ENCODE measurements at places on chromosomes 11 and 22. TPM values are rescaled to one million over a fixed set of nuclear protein-coding genes. Genes with fewer than 3 reads are reported as not detected.

The OR56A1 gene
- total RNA-seq = not detected

The POU2AF2 gene
- total RNA-seq = not detected

- no peak for DNase-seq
These were observed 936 bp downstream of the CECR2 start for GRCh38 chr22:17370026-17370765.

The GGT5 gene
- total RNA-seq = 238 TPM

GRCh38 chr11:75225794-75226193 is 14.8 kb upstream of the TPBGL start:
- DNase-seq = no peak

DNA sequence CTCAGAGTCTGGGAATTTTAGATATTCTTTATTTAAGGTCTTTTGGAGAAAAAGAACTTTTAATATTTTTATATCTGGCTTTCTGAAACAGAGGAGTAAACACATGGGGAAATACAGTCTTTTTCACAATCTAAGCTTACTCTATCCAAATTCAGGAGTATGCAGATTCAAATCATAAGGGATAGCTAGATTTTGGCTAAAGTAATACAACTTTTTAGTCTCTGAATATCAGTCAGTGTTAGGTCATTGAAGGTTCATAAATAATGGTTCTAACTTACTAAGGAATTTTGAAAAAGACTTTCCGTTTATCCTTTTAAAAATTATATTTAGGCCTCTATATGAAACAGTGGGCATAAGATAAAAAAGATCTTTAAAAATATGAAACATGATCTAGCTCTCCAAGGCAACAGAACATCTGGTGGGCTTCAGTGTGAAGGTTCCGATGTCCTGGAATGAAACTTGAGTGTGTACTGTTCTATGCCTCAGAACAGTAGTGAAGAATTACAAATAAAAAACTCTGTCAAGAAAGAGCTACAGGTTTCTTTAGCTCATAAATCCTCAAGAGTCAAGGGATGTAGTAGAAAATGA is 165.2 kb upstream of the PDGFD start:
- no peak for DNase-seq

GRCh38 chr11:102530558-102530957 is at the start of gene MMP7:
Gene MMP7, minus strand, starts transcription at chr11:102530747. Its CDS starts 47 bp downstream, at chr11:102530700.
- DNase-seq = no peak

DNA sequence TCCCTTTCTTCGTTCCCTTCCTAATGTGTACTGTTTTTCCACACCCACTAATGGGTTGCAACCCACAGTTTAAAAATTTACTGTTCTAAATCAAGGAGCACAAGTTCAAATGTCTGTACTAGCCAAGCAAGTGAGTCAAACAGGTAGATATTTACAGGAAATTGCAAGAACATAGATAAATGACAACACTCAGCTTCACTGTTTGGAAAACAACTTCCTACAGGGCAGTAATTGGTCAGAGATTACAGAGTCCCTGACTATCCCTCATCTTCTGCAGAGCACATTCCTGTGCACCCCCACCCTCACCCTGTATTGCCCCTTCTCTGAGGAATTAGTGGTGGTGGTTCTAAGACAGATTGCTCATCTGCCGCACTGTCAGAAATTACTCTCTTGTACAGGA is 1.9 kb downstream of the SERPING1 start:
- no peak for DNase-seq

DNA sequence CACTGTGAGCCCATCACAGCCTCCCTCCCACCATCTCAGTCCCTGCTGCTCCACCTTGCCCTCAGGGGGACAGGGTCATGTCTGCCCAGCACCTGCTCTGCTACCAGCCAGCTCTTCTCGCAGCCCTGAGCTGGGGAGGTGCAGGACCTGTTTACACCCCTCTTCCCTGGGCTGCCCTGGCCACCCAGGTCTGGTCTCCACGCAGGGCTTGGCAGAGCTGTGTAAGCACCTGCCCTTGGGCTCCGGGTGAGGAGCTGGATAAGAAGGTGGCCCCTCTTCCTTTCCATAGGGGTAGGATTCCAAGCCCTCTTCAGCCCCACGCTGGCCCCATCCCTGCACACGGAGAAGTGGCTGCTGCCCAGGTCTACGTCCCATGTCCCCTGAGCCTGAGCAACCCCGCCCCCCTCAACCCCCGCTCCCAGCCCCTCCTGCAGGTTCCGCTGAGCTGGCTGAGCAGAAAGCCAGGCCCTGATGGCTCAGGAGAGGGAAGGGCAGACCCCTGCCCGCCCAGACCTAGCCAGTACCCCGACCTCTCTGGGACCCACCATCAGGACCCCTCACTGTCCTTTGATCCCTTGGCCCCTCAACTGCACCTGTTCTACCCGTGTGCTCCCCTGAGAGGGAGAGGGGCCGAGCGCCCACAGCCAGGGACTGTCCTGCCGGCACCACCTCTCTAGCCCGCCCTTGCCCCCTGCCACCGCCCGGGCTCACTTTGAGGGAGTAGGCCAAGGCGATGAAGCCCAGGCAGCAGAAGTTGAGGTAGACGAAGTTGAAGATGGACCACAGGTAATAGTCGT is 3.2 kb downstream of the IFITM10 start:
- peak; percentile 56 for DNase-seq

GRCh38 chr11:646214-646613 is 9.1 kb downstream of the DRD4 start:
- DNase-seq = no peak

- DNase-seq = no peak
These were observed 1.2 kb downstream of the TTC36 start for GRCh38 chr11:118528511-118528910.

- no peak for DNase-seq
These were observed 34.0 kb downstream of the SLCO2B1 start for GRCh38 chr11:75184757-75185425.

The CD3D gene
- total RNA-seq = not detected

The THRSP gene
- not detected for total RNA-seq

The C11orf86 gene
- total RNA-seq = not detected

The A4GALT gene
- 85.1 TPM for total RNA-seq

DNA sequence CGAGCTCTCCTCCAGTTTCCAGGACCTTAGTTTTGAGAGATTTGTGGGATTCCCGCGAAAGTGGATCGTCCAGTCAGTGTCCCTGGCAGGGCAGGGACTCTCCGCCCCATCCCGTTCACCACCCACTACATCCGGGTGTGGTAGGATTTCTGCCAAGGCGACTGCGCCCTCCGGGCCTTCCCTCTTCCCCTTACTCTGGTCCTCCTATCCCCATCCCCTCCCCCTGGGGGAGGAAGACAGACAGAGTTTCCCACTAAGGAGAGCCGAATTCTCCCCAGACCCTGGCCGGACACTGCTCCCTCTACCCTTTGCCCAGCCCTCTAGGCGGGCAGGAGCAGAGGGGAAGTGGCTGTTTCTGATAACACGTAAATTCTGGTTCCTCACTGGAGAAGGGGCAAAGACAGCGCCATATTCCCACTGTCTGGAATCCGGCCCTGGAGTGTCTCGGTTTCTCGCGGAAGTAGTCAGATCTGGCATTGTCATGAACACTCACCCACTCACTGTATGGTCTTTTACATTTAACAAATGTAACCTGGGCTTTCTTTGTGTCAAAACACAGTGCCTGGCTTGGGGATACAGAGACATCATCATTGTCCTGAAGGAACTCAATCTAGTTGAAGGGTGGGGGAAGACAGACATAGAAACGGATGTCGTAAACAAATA is 1.1 kb upstream of the NECTIN1 start:
- DNase-seq = no peak

DNA sequence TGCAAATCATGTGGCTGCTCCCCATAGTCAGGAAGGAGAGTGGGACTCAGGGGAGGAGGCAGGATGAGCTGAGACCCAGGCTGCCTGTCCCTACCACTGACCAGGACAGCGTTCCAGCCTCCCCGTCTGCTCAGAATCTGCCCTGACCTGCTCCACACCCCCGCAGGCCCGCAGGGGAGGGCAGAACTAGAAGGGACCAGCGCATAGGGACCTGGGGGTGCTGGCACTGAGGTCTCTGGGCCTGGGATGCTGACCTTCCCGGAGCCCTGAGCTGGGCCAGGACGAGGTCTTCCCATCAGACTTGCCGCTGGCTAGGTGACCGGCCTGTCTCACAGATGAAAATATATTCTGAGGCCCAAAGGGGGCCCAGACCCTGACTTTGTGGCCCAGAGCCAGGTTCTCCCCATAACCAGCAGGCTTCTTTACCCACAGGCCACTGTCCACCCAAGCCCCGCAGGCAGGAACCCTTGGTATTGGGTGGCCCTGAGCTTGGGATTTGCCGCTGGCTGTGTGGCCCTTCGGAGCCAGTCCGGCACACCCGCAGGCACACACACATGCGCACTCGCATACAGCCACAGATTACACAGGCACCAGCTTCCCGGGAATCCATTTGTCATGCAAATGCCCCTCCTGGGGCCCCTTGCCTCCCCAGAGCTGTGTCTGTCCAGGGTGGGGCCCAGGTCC is 13.8 kb upstream of the PIM3 start:
- DNase-seq = no peak

The TNNI2 gene
- not detected for total RNA-seq

DNA sequence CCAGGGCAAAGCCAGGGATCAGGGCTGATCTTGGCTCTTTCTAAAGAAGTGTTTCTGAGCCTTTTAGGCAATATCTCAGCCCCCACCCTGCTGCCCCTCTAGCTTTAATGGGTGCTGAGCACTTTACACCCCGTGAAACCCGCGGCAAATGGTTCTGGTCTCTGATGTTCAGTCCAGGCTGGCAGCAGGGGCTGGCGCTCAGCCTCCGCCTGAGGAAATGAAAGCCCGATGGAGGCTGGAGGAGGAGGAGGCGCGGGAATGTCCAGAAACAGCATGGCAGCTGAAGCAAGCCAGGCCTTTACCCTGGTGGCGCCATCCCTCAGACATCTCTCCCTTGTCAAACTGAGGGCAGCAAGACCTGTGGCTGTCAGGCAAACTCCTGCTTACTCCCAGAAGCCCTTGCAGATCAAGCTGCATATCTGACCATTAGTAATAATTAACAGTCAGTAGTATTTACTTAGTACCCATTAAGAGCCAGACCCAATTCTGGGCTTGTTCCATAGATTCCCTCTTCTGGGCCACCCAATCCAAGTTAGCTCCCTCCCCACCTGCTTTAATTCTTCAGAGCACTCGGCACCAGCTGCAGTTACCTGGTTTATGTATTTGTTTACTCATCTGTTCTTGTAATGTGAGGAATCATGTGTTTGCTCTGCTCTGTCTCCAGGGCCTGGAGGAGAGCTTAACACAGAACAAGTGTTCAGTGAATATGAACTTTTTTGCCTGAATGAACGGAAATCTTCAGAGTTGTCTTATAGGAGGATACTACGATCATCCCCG is 15.0 kb upstream of the ALX4 start:
- DNase-seq = no peak

The KRTAP5-9 gene
- total RNA-seq = not detected

- no peak for DNase-seq
These were observed 1.7 kb downstream of the STX3 start for GRCh38 chr11:59756845-59757244.

GRCh38 chr22:29838599-29838956 is 504 bp upstream of the ASCC2 start:
- DNase-seq = no peak

The FOSL1 gene
- total RNA-seq = 123 TPM

- DNase-seq = peak; percentile 75
These were observed 1.1 kb upstream of the PITPNB start for GRCh38 chr22:27919942-27920755.

The OR4D11 gene
- total RNA-seq = not detected

- no peak for DNase-seq
These were observed 1156.8 kb downstream of the LRRC4C start for GRCh38 chr11:40302669-40303068.

The OR8H3 gene
- not detected for total RNA-seq

- DNase-seq = no peak
These were observed 32.9 kb downstream of the LRRC32 start for GRCh38 chr11:76637491-76638269.

The LARGE2 gene
- not detected for total RNA-seq

The GAL3ST3 gene
- total RNA-seq = not detected

GRCh38 chr11:103959279-103959942 is 77.0 kb upstream of the DDI1 start:
- no peak for DNase-seq

The OR51B2 gene
- not detected for total RNA-seq

DNA sequence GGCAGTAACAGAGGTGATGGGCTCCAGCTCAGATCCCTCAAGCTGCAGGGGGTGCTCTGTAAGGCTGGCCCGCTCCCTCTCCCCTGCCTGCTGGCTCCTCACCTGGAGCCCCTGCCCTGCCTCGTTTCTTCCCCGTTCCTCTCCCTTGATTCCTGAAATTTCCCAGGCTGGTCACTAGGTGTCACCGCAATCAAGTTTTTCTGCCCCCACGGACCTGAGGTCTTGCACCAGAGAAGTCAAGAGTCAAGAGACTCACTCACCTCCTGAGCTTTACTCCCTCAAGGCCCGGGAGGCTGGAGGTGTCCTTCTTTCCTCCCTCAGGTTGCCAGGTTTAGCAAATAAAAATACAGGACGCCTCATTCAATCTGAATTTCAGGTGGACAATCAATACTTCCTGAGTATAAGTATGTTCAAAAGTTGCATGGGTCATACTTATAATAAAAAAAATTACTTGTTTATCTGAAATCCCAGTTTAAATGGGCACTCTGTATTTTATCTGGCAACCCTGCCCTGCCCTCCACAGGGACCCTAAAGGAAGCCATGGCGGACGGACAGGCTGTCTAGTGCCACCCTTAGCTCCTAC is 69.2 kb downstream of the SCUBE1 start:
- DNase-seq = no peak

DNA sequence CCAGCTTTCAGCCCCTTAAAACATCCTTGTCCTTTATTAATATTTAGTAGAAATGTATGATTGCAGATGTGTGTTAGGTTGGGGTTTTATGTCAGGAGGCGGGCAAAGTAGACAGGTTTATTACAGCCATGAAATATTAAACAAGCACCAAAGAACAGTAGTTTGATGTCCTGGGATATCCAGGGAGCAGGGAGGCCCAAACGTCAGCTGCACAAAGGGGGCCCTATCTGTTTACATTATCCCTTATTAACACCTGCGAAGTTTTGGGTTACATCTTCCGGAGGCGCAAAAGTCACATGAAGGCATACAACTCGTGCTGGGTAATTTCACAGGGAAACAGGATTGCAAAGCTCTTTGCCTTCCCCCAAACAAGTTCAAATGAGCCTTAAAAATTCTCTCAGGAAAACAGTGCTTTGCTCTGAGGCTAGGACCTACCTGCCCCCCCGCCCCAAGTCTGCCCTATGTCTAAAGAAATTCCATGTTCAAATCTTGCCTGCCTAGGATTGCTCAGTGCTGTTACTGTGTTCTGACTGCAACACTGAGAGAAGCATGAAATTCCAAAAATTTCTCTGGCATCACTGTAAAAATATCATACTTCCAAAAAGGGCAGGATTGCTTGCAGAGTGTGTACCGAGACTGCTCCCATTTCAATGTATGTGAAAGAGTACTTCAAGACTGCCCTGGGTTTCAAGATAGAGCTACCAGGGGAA is 8.9 kb downstream of the MN1 start:
- DNase-seq = no peak

The TSKU gene
- 121 TPM for total RNA-seq

Measured in ascending aorta (tissue), 2 donors.